ENCODE measurements at places on chromosomes 12 and 14.

DNA sequence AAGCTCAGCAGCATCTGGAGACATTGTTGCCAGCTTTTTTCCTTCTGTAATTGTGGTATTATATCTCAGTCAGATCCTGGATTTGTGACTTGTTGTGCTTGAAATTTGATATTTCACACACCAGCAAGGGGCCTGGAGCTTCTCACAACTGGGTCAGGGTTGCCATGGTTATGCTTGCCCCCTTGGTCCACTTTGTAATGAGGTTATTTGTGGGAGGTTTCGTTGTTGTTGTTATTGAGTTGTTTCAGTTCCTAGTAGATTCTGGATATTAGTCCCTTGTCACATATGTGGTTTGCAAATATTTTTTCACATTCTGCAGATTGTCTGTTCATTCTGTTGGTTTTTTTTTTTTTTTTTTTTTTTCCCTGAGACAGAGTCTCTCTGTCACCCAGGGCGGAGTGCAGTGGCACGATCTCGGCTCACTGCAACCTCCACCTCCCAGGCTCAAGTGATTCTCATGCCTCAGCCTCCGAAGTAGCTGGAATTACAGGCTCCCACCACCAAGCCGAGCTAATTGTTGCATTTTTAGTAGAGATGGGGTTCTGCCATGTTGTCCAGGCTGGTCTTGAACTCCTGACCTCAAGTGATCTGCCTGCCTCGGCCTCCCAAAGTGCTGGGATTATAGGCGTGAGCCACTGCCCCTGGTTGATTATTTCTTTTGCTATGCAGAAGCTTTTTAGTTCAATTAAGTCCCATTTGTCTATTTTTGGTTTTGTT, 80.6 kb upstream of the ETV6 start:
- no peak for DNase-seq

DNA sequence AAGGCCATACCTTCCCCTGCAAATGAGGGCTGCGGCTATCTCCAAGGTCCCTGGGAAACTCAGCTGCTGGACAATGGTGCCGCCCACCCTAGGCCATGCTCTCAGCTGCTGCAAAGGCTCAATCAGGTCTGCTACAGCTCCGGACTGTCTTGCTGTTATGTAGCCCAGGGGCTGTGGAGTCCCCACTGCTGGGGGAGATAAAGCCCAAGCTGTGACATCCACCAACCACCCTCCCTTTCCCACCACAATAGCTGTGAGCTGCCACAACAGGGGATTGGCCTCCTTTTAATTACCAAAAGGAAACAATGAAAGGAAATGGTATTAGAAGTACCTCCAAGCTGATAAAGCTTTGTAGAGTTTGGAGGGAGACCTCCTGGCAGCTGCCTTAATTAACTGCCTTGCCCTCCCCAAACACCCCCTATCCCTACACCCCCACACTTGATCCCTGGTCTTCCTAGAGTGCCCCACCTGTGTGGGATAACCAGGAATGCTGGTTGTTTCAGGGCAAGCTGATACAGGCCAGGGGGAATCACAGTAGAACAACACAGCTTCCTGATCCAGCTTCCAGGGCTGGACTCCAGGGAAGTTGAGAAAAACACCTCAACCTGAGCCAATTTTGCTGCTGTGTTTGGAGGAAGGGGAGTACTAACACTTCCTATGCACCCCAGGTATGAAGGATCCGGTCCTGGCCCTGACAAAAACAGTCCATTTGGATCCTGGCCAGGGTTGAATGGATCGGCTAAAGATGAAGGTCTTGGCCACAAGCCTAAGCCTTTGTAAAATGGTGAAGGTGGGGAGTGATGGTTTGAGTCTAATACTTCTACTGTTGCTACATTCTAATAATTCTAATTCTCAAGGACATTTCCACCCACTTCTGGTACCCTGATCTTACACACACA, at the start of gene VWF:
VWF (minus strand) TSS at position 260 of the 899 bp plus-strand sequence. CDS start 1,474 bp downstream, outside the sequence.
- DNase-seq, result no peak

- no peak for DNase-seq
Observed at GRCh38 chr12:106893451-106893850, 62.3 kb upstream of the TMEM263 start.

GRCh38 chr14:79438696-79439342, 772.5 kb downstream of the DIO2 start:
- DNase-seq, result no peak

- no peak for DNase-seq
Observed at GRCh38 chr14:48900565-48900964, 685.6 kb downstream of the RPS29 start.
